Caki2 (cell line): ENCODE measurements at places on chromosomes 1 and 21. TPM values are rescaled to one million over a fixed set of nuclear protein-coding genes. Genes with fewer than 3 reads are reported as not detected.

OR6K3 gene
- total RNA-seq: not detected in 2 replicates

FAM72B gene
- 4.3 and 6.2 TPM in 2 replicates for total RNA-seq

CD53 gene
- not detected in 2 replicates for total RNA-seq

DNA sequence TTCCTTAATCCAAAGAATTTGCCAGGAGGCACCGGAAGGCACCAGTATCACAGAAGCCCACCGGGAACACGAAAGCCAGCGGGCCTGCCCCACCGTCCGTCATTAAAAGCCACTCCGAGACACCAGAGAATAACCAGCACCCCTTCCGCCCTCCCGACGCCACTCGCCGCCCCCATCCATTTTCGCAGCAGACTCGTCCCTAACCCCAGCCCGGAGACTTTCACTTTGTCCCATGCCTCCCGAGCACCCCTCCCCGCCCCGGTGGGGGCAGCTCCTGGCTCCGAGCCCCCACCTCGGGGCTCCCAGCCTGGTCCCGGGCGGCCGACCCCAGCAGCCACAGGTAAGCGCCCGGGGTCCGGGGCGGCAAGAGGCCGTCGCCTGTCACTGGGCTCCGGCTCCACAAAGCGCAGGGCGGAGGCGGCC, 105.4 kb downstream of the SLC45A1 start:
- DNase-seq: no peak

- DNase-seq: no peak
Measured at GRCh38 chr21:28132713-28133112, 860.0 kb downstream of the LTN1 start.

DNA sequence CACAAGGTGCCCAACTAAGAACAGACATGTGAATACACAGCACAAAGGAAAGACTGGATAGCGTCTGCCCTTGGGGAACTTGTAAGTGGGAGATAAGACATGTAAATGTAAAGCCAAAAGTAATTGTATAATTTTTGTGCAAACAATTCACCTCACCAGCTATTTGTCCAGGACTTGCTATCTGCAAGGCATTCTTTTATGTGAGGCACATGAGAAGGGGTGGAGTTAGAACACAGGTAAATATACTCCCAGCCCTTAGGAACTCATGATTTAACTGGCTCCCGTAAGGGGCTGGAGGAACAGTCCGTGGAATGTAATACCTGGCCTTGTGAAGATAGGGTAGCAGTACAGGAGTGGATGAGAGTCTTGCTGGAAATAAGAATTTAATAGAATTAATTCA, 61.3 kb downstream of the CDK18 start:
- no peak for DNase-seq

DNA sequence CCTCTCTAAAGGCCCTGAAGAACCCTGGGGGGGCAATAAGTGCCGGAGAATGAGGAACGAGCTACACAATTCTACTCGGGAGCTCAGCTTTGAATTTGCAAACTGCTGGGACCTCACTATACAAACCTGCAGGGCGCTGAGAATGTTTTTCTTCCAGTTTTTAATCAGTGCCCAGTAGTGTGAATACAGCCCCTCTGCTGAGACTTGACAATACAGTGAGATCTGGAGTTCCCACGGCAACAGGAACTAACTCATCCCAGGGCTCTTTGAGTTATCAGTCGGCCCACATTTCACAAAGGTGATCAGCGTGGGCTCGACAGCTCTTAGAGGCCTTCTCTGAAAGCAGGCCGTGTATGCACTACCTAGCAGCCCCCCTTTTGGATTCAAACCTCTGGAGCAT, 41.7 kb downstream of the TMEM53 start:
- DNase-seq: peak; percentile 27

SELE gene
- not detected in 2 replicates for total RNA-seq

- DNase-seq: peak; percentile 27
Measured at GRCh38 chr1:64686828-64687724, 57.8 kb upstream of the RAVER2 start.

DNA sequence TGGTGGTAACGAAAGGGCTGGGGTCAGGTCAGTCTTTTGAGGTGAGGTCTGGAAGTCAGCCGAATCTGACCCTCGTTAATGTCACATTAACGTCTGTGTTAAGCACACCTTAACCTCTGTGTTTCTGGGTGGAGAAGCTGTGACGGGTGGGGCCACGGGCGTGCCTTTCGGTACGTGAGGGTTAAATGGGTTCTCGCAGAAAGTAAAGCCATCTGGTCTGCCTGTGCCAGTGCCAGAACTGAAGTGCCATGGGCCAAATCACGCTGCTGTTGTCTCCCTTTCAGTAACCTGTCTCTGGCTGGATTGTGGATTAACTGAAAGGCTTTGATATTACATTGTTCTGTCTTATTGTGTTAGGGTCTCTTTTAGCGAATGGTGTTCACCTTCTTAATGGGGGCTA, 14.4 kb downstream of the URB2 start:
- no peak for DNase-seq

DNA sequence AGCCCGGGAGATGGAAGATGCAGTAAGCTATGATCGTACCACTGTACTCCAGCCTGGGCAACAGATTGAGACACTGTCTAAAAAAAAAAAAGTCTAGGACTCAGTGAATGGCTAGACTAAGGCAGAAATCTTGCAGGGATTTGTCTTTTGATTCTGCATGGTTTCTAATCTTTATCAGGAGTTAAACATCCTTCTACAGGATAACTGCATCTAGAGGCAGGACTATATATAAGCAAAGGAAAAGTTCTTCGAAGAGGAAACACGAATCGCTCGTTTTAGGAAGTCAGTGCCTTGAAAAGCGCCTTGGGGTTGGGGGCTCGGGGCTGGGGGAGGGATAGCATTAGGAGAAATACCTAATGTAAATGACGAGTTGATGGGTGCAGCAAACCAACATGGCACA, 602 bp upstream of the UFC1 start:
- DNase-seq: no peak

GRCh38 chr1:24998563-24999245, 68.6 kb upstream of the RUNX3 start:
- no peak for DNase-seq

DNA sequence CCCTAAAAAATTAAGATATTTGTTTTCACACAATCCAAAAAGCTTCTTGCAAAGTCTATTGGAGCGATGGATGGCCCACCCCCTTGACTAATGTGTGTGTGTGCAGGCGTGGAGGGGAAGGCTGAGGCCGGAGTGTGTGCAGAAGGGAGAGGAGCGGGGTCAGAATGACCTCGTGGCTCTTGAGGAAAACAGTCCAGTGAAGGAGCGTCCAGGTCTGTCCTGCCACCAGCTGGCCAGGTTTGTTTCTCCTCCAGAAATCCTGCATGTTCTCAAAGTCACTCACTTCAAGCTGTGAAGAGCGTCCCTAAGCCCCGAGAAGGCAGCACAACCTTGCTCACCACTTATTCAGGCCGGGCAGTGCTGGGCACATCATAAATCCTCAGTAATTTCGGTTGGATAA, 69.5 kb upstream of the SSX2IP start:
- DNase-seq: no peak

- no peak for DNase-seq
Measured at GRCh38 chr1:44239961-44240371, 26.7 kb downstream of the DMAP1 start.

- DNase-seq: no peak
Measured at GRCh38 chr1:223219318-223219635, 76.2 kb upstream of the TLR5 start.

OR2L8 gene
- not detected in 2 replicates for total RNA-seq

- no peak for DNase-seq
Measured at GRCh38 chr1:109775398-109775797, 11.7 kb upstream of the EPS8L3 start.

GRCh38 chr1:206111271-206111927, 5.8 kb downstream of the AVPR1B start:
- no peak for DNase-seq

ZNF683 gene
- not detected in 2 replicates for total RNA-seq

DNA sequence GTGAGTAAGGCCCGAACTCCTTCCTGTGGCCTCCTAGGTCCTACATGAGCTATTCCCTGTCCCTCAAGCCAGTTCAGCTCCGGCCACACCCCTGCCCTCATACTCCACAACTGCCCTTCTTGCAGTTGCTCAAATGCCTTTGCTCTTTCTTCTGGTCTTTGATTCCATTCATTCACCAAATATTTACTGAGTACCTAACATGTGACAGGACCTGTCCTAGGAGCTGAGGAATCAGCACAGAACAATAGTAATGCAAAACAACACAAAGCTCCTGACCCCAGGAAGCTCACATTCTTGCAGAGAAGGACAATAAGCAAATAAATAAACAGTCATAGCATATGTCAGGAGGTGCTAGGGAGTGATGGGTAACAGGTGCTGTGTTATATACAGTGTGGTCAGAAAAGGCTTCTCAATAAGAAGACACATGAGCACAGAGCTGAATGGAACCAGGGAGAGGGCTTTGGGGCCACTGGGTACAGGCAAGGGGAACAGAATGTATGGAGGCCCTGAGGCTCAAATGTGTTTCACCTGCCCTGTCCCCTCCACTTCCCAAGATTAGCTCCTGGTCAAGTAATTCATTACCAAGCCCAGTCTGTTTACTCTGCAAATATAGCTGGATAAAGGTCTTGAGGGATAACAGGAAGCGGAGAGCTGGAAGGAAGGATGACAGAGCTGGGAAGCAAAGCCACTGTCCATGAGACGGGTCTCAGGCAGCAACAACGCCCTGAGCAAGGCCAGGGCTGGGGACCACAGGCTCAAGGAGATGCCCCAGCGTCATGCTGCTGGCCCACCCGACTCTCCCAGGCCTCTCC, 145.1 kb downstream of the CSMD2 start:
- no peak for DNase-seq

- DNase-seq: no peak
Measured at GRCh38 chr1:212983482-212983881, 32.2 kb downstream of the ANGEL2 start.

GRCh38 chr1:85611856-85612255, 31.3 kb downstream of the CCN1 start:
- DNase-seq: peak; percentile 80

DNA sequence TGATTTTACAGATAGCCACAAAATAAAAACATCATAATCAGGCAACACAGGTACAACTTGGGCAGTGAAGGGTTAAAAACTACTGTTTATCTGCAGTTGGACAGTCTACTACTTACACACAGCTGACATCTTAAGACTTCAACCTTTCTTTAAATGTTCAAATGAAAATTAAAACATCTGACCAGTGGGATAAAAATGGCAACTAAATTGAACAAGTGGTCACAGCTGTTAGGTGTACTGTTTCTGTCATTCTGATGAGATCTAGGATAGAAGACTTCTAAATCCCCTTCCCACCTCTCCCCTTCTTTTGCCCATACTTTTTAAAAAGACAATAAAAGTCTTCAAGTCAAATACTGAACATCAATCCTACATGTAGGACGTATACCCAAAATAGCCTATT, 56.2 kb downstream of the ENAH start:
- DNase-seq: no peak

DNA sequence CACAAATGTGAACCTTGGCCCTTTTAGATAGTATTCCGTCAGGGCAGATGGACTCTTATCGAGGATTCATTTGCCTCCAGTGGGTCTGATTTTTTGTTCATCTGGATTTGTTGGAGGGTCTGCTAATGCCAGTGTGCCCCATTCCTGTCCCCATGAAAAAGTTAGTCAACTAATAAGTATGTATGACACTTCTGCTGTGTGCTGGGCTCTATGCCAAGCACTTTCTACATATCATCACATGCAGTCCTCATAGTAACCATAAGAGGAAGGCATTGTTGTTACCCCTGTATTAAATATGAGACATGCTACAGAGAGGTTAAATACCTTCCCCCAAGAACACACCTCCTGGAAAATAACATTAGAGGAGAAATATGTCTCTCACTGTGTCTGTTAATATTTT, 46.6 kb upstream of the MAB21L3 start:
- no peak for DNase-seq

DNA sequence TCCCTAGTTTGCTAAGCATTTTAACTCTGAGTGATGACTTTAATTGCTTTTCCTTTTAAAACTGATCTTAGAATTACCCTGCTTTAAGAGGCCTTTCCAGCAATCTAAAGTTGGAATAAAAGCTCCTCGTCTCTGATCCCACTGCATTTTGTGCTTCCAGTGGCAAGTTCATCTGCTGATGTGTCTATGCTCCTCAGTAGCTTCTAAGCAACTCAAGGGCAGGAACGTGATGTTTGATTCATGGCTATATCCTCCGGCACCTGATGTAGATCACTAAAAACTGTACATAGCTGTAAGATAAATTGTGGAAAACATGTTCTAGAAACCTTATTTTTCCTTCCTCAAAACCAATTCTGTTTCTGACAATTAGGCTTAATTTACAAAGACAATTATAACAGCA, 12.5 kb downstream of the CYYR1 start:
- no peak for DNase-seq

URB2 gene
- 7.3 and 10.3 TPM in 2 replicates for total RNA-seq

GRCh38 chr1:28512058-28512611, 6.3 kb downstream of the RCC1 start:
- peak; percentile 31 for DNase-seq

GRCh38 chr1:226973371-226973897, 33.3 kb downstream of the COQ8A start:
- no peak for DNase-seq

DNA sequence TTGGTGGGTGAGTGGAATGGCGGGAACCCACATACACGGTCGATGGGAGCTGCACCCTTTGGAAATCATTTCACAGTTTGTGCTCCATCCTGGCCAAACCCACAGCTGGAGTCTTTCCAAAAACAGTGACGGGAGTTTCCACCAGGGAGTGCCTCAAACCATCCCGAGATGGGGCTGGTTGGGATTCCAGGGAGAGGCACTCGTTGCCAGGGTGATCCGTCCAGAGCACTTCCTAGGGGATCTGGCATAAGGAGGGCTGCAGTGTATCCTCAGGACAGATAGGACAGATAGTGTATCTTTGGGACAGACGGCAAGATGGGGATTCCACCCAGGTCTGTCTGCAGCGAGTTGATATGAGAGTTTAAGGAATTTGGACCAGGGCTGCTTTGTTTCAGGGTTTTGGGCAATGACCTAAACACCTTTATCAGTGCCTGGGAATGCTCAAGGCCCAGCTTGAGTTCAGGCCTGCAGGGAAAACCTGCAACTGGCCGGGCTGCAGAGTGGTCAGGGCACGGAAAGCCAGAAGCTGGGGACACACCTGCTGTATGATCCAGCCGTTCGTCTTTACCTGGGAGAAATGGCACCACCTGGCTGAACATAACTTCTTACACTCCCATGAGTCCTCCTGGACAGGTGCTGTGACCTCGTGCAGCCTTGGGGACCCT, 3.4 kb upstream of the POFUT2 start:
- DNase-seq: no peak

OR10J1 gene
- not detected in 2 replicates for total RNA-seq

CLEC20A gene
- total RNA-seq: not detected in 2 replicates

FALEC gene
- total RNA-seq: not detected in 2 replicates

RXFP4 gene
- not detected in 2 replicates for total RNA-seq
